ENCODE measurements at places on chromosomes 2 and 18.

DNA sequence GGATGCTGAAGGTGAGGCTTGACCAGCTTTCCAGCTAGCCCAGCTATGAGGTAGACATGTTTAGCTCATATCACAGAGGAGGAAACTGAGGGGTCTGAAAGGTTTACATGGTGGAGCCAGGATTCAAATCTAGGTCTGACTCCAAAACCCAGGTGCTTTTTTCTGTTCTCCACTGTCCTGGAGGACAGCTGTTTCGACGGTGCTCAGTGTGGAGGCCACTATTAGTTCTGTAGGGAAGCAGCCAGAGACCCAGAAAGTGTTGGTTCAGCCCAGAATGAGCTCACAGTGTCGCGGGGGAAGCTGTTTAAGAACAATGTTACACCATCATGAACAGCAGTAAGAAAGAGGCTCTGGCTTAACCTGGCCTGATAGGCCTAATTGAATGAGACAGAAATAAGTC, 11.1 kb downstream of the PROC start:
- no peak for DNase-seq

DNA sequence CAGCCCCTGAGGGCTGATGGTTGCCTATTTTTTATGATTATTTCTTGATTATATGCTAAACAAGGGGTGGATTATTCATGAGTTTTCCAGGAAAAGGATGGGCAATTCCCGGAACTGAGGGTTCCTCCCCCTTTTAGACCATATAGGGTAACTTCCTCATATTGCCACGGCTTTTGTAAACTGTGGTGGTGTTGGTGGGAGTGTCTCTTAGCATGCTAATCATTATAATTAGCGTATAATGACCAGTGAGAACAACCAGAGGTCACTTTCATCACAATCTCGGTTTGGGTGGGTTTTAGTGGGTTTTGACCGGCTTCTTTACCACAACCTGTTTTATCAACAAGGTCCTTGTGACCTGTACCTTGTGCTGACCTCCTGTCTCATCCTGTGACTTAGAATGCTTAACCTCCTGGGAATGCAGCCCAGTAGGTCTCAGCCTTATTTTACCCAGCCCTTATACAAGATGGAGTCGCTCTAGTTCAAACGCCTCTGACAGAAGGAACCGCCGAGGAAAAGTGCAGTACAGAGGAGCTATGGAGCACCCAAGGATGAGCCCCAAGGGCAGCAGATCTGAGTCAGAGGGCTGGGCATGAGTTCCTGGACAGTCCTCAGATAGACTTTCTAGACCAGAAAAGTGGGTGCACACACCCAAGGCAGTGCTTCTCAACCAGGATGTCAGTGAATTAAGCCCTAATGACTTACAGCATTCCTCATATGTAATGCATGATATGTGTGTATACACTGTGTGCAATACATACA, 37.1 kb upstream of the ASAP2 start:
- DNase-seq = no peak

DNA sequence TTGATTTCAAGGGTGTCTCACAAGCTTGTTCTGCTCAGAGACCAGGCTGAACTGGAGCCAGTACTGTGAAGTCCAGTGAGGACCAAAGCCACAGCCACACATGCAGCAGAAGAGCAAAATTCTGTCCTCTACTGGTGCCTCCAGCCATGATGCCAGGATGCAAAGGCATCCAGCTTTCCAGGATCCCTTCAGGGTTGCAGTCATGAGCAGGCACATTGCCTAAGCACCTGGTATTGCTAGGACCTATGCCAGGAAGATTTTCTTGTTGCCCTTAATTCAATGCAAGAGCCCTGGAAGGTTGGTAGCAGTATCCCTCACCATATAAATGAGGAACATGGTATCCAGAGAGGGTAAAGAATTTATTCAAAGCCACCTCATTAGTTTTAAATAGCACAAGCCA, 78.9 kb upstream of the CYRIA start:
- DNase-seq = no peak

DNA sequence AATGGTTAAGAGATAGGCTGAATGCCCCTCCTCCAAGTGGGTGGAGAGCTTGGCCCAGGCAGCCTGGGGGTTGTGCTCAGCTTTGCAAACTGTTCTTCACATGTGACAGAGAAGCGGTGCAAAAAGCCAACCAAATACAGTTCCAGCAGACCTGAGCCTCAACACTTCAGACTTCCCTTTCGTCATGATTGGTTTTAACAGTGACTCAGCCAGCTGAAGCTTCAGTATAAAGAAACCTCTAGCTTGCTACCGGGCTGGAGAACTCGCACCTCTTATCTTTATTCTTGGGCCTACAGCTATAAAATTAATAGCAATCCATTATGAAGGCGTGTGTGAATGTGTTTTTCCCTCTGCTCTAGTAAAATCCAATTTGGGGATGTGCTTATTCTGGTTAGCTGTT, 20.0 kb downstream of the SETBP1 start:
- DNase-seq = peak; percentile 53

DNA sequence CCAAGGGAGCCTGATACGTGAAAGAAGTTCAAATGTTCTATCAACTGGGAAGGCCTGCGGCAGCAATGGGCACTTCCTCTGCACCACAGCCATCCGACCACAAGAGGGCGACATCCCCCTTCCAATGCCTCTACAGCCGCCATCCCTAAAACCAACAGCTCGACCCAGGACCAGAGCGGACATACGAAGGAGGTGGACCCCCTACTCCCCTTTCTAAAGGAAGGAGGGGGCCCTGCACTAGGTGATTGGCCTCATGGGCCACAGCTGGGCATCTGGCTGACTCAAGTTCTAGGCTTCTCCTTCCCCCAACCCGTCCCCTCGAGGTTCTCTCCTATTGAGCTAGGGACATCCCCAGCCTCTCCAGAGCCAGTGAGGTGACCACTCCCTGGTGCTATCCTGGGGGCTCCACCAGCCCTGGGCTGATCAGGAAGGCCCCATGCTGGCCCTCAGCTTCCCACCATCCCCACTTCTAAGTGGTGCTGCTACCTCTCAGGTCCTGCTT, 217.2 kb downstream of the TNS1 start:
- no peak for DNase-seq

GRCh38 chr2:64686283-64686956, 32.7 kb upstream of the SERTAD2 start:
- DNase-seq = no peak

- no peak for DNase-seq
Measured at GRCh38 chr18:48706731-48707130, 167.9 kb downstream of the CTIF start.

DNA sequence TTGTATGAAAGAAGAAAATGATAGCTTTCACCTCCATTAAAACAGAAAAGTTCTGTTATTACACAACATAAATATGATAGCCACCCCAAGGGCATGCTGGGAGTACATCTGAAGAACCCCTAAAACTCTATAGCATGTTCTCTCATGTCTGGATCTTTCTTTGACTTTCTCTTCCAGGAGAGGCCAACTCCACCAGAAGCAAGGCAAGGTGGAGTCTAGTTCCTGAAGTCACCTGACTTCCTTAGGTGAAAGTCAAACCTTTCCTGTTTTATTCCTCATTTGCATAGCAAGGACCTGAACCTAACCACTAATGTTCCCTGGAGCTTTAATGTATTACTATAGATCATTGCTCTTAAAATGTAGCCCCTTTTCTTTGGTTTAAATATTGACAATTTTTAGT, 5.7 kb downstream of the STAT1 start:
- DNase-seq = no peak

- no peak for DNase-seq
Measured at GRCh38 chr2:239369631-239370161, 31.1 kb downstream of the HDAC4 start.

DNA sequence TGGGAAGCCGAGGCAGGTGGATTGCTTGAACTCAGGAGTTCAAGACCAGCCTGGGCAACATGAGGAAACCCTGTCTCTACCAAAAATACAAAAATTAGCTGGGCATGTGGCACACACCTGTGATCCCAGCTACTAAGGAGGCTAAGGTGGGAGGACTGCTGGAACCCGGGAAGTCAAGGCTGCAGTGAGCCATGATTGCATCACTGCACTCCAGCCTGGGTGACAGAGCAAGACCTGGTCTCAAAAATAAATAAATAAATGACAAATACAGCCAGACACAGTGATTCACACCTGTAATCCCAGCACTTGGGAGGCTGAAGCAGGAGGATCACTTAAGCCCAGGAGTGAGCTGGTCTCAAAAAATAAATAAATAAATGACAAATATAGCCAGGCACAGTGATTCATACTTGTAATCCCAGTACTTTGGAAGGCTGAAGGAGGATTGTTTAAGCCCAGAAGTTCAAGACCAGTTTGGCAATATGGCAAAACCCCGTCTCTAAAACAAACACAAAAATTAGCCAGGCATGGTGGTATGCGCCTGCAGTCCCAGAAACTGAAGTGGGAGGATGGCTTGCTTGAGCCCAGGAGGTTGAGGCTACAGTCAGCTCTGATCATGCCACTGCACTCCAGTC, 6.2 kb downstream of the KANSL3 start:
- peak; percentile 44 for DNase-seq

DNA sequence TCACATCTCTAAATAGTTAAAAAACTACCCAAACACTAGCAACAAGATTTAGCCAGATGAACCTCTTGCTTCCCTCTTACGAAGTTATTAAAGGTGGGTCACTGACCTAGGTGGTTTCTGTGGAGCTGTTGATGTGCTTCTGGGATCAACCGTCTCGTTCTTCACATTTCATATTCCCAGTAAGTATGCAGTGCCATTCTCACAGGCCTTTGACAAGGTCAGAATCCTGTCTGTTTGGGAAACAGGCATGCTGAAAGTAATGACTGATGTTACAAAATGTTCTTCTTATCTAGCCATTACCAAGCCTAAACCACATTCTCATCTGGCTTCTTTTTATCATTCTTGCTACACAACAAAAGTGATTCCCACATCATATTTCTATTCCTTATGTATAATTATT, 70.3 kb downstream of the WDR7 start:
- DNase-seq = peak; percentile 14

DNA sequence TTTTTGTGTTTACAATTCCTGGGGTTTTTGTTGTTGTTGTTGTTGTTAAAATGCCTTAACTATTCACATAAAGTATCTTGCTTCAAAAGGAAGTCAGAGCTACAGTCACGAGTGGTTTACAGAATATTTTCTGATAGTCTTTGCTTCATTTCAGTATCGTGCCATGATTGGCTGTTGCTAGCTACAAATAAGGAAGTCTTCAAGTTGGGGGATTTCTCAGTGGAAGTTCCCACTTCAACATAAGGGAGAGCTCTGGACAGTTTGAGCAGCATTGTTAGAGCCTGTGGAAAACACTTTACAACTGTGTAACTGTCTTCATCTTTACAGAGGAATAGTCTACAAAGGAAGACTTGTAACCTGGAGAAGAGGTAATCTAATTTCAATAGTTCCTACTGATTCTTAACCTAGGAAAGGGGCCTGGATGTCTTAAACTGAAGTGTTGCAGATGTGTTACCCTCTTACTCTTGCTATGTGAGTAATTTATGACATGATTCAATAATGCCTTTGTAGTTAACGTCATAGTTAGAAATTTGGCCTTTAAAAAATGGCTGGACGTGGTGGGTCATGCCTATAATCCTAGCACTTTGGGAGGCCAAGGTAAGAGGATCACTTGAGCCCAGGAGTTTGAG, 23.4 kb upstream of the TANK start:
- peak; percentile 41 for DNase-seq

- no peak for DNase-seq
Measured at GRCh38 chr18:12492907-12493306, 85.2 kb downstream of the PRELID3A start.

- no peak for DNase-seq
Measured at GRCh38 chr2:207363761-207364290, 165.9 kb upstream of the CREB1 start.

DNA sequence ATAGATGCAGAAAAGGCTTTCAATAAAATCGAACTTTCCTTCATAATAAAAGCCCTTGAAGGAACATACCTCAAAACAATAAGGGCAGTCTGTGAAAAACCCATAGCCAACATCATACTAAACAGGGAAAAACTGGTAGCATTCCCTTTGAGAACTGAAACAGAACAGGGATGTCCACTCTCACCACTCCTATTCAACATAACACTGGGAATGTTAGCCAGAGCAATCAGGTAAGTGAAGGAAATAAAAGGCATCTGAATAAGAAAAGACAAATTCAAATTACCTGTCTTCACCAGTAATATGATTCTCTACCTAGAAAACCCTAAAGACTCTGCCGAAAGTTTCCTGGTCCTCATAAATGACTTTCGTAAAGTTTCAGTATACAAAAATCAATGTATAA, 861.0 kb upstream of the VRK2 start:
- no peak for DNase-seq

- no peak for DNase-seq
Measured at GRCh38 chr2:238643400-238643907, 204.4 kb upstream of the TWIST2 start.

DNA sequence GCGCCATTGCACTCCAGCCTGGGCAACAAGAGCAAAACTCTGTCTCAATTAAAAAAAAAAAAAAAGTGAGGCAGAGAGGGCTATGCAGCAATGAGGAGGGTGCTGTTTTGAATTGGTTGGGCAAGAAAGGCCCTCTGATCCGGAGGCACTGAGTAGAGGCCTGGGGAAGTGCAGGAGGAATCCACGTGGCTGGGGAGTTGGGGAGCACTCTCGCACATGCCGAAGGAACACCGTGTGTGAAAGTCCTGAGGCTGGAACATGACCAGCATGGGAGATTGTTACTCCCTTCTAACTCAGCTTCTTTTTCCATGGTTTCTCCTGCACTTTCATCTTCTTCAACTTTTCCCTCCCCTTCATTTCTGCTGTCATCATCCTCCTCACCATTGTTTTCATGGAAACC, 347.9 kb upstream of the HS6ST1 start:
- DNase-seq = no peak

GRCh38 chr18:9196568-9196967, 60.0 kb downstream of the ANKRD12 start:
- no peak for DNase-seq

GRCh38 chr2:196170606-196171247, 651 bp downstream of the STK17B start:
- DNase-seq = peak; percentile 46

DNA sequence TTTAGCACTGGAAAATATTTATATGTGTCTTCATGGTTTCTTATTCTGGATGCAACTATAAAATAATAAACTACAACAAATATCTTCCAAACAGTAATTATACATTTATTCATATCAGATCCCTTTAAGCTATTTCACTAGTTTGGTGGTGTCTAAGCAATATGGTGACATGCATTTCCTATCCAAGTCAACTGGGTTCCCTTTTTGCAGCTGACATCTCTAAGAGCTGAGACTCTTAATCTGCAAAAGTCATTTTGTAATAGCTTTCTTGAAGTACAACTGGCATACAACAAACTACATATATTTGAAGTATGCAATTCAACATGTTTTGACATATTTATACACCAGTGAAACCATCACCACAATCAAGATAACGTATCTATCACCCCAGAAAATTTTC, 59.9 kb upstream of the SLC1A4 start:
- no peak for DNase-seq

GRCh38 chr2:122231296-122231695, 475.8 kb downstream of the TSN start:
- no peak for DNase-seq

- peak; percentile 33 for DNase-seq
Measured at GRCh38 chr2:96870626-96871255, 861 bp upstream of the SEMA4C start.

GRCh38 chr18:69401226-69401971, 711 bp downstream of the DOK6 start:
- DNase-seq = peak; percentile 32

- DNase-seq = no peak
Measured at GRCh38 chr2:219569041-219569440, 2.3 kb downstream of the OBSL1 start.

GRCh38 chr18:78363556-78364387, 615.8 kb upstream of the SALL3 start:
- no peak for DNase-seq
